ENCODE measurements at places on chromosomes 3 and 15.
A peak's percentile ranks its signal among the peaks of the same experiment; 100 is the strongest.

DNA sequence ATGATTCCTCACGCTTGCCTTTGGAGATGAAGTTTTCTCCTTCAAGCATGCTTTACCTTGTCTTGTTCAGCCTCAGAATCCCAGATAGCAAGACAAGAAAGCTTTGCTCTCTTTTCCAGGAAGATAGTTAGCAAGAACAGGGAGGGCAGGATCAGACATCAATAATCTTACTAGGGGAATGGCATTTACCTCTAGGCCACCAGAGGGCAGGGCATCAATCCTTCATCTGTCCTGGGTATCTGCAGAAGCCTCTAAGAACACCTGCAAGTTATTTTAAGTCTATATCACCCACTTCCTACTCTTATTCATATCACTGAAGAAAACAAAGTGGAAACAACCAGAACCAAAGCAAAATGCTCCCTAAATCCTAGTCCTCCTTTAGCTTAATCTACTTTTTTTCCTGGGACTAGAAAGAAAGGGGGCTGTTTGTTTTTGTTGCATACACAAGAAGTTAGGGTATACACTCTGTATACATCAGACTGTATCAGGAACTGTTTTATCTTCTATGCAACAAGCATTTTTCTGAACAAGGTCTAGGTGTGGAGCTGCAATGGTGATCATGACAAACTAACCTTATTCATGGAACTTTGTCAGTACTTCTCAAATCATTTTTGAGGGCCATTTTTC, 862.5 kb downstream of the CADM2 start:
- DNase-seq = peak; percentile 33

DNA sequence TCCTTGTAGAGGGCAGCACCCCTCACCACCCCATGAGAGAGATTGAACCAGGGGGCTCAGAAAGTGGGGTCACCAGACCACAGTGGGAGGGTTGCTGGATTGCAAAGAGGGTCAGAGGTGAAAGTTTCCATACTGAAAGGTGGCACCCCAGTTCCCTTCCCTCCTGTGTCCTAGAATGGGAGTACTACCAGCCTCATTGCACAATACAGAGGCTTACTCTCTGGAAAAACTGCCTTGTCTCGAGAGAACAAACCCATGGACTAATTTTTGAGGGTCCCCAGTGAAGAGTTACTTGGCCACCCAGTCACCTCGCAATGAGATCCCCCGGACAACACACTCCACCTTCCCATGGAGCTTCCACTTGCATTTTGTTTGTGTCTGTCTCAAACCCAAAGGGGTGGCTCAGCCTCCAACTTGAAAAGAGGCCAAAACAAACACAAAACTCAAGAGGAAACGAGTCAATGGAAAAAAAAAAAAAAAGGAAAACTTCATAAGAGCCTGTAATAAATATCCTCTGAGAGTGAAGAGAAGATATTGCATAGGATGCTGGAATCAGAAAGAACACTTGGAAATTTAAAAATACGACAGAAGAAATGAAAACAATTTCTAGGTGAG, 18.6 kb downstream of the MESP2 start:
- DNase-seq = no peak

- no peak for DNase-seq
Measured at GRCh38 chr3:58979840-58980239, 70.0 kb downstream of the CFAP20DC start.

DNA sequence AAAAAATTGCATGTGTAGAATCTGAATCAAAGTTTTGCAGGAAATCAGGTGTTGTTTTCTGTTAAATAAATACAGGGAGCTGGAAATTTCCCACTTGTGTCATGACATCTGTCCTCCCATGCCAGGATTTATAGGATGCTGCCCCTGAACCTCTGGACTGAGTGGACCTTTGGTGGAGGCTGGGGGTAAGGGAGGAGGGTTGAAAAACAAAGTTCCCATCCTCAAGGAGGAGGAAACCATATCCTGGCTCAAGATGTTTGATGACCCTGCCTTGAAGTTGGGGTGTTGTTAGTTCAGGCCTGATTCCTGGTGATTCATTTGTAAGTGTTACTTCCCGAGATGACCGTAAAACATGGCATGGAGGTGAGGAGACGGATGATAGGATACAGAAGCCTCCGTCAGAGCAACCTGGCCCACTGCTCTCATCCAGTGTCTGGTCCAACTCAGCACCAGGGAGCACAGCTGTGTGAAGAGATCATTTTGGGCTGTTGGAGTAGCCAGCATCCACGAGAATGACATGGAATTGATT, 223.6 kb downstream of the CACNA2D3 start:
- DNase-seq = no peak

- peak; percentile 28 for DNase-seq
Measured at GRCh38 chr3:13461169-13462124, 18.7 kb upstream of the HDAC11 start.

- DNase-seq = no peak
Measured at GRCh38 chr3:123745184-123745855, 138.8 kb downstream of the MYLK start.

DNA sequence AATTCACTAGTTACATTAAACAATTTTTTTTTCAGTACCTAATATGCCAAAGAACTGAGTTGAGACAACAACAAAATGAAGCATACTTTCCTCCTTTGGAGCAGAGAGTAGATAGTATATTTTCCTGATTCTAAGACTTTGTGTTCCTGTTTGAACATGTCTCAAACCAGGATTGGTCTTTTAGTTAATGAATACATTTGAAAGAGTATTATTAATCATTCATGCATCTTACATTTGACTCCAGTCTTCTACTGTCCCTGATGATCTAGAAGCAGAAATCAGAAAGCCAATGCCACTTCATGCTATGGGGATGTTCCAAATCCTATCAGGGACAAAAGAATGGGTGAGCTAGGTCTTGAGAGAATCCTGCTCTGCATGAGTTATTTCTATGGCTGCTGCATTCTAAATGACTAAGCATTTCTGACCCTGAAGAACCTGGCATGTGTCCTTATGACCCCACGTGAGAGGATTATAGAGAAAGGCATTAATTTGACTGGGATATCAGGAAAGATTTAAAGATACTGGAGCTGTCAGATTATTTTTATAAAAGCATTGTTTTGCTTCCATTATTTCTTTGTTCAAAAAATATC, 32.9 kb upstream of the MBNL1 start:
- no peak for DNase-seq

DNA sequence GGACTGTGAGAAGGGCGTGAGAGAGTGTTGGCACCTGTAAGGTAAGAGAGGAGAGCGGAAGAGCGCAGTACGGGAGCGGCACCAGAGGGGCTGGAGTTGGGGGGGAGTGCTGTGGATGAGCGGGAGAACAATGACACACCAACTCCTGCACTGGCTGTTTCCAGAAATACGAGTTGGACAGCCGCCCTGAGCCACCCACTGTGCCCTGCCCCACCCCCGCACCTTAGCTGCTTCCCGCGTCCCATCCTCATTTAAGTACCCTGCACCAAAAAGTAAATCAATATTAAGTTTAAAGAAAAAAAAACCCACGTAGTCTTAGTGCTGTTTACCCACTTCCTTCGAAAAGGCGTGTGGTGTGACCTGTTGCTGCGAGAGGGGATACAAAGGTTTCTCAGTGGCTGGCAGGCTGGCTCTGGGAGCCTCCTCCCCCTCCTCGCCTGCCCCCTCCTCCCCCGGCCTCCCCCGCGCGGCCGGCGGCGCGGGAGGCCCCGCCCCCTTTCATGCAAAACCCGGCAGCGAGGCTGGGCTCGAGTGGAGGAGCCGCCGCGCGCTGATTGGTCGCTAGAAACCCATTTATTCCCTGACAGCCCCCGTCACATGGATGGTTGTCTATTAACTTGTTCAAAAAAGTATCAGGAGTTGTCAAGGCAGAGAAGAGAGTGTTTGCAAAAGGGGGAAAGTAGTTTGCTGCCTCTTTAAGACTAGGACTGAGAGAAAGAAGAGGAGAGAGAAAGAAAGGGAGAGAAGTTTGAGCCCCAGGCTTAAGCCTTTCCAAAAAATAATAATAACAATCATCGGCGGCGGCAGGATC, at the start of gene SOX2:
Gene SOX2, plus strand, starts transcription at position 601 of the 811 bp plus-strand sequence. CDS start 436 bp downstream, outside the sequence.
- DNase-seq = peak; percentile 94

DNA sequence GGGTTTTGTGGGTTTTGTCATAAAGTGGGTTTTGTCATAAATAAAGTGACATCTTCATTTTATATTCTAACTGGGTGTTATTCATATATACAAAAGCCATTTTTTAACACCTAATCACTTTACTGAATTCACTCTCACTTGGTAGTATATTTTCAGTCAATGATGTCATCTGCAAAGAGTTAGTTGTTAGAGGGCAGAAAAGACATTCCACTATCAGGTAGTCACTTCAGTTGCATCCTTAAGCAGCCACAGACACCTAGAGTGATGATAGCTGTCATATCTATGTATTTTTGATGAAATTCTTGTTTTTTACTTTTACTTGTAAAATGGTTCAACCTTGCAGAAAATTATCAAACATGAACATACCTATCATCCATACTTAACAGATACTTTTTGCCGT, 89.0 kb downstream of the DHX36 start:
- DNase-seq = no peak

DNA sequence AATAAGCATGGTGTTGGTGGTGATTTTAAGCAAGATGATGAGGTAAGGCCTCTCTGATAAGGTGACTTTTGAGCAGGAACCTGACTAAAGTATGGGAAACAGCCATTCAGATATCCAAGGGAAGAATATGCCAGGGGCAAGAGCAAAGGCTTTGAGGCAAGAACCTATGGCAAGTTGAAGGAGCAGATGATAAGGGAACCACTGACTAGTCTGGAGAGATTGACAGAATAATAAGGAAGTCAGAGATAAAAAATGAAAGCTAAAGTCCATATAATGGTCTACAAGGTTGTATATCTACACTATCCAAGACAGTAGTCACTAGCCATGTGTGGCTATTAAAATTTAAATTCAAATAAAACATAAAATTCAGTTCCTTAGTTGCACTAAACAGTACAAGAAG, 2.5 kb upstream of the C3orf38 start:
- DNase-seq = no peak

DNA sequence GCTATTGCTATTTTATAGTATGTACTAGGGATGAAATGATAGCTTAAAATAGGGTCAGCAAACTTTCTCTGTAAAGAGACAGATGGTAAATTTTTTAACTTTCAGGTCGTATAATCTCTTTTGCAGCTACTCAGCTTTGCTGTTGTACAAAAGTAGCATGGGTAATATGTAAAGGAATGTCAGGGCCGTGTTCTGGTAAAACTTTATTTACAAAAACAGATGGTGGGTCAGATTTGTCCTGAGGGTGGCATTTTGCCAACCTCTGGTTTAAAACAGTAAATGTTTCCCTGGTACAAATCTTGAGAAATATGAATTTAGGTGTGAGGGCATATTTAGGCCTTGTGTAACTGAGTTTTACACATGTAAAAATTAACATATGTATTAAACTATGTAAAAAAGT, 18.6 kb downstream of the NMD3 start:
- DNase-seq = no peak

DNA sequence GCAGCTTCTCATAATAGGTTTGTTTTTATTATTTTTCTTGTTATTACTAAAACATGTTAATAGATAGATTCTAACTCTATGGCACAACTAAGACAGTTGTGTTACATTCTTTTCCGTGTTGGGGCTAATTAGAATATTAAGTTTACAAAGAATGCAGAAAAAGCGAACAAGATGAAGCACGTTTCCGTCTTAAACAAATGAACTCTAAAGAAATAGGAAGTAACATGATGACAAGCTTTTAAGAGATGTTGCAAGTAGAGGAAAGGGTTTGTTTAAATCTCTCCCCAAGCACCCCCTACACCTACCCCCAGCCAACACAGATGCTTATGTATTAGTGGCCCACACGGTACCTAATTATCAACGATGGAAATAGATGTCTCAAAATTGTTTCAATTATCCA, 207.1 kb downstream of the TP63 start:
- DNase-seq = no peak

- DNase-seq = no peak
Measured at GRCh38 chr15:71136159-71136783, 21.0 kb downstream of the THSD4 start.

GRCh38 chr3:4656626-4657328, 163.6 kb downstream of the ITPR1 start:
- no peak for DNase-seq

- DNase-seq = no peak
Measured at GRCh38 chr3:113132571-113132996, 78.8 kb upstream of the BOC start.

- DNase-seq = no peak
Measured at GRCh38 chr15:85120351-85121113, 138.9 kb downstream of the PDE8A start.

GRCh38 chr3:163538387-163538786, 1539.9 kb downstream of the SI start:
- no peak for DNase-seq

DNA sequence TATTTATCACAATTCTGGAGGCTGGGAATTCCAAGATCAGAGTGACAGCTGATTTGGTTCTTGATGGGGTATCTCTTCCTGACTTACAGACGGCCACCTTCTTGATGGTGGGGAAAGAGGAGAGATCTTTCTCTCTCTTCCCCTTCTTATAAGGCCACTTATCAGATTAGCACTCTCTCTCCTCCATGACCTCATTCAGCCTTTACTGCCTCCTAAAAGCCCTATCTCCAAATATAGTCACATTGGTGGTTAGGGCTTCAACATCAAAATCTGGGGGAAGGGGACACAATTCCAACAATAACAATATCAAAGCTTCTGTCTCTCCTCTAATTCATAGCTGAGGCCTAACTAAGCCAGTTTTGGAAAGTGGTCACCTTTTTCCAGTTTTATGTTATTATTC, 91.7 kb upstream of the MBNL1 start:
- DNase-seq = no peak

DNA sequence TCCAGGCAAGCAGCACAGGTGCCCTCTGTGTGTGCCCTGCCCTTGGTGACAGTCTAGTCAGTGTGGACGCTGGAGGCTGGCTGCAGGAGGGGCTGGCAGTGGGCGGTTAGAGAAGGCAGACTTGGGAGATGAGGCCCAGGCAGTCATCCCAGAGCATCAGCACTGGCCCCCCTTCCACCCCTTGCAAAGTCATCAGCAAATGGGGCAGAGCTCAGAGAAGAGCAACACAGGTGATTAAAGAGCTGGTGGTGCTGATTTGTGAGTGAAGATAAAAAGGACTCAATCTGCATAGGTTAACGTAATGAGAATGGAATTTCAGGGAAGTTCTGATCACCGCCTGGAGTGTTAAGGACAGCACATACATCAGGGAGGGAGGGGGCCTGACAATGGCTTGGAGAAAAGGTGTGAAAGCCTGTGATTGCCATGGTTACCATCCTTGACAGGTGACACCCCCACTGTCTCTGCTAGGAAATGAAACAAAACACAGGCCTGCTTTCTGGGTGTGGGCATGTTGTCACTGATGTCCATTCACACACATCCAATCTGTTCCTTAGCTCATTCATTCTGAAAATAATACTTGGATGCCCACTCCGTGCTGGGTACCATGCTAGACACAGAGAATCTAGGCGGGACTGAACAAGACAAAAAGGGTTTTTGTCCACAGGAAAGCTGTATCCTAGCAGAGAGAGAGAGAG, 269.6 kb upstream of the ST8SIA2 start:
- DNase-seq = no peak

- no peak for DNase-seq
Measured at GRCh38 chr3:128824132-128824850, 55.1 kb upstream of the ACAD9 start.

DNA sequence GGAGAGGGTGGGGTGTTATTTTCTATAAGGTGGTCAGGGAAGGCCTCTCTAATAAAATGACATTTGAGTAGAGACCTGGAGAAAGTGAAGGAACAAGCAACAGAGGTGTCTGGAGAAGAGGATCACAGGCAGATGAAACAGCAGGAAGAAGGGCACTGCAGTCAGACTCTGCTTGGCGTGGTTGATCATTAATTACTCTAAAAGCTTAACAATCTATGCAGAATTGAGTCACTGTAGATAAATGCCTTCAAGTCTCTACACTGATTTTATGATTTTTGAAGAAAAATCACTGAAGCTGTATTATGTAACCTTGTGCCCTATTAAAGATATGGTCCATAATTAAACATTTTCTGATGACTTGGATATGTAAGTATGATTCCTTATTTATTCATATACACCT, 114.2 kb downstream of the TNIK start:
- no peak for DNase-seq

Measured in NCI-H510A treated with DMSO at 0.1 percent for 48 hours (cell line).